ENCODE measurements at places on chromosomes 1 and 21.

- no peak for DNase-seq
These were observed 88.3 kb downstream of the SMYD3 start for GRCh38 chr1:246418565-246419312.

GRCh38 chr1:85078903-85079302, 30.6 kb upstream of the MCOLN3 start:
- peak; percentile 33 for DNase-seq

DNA sequence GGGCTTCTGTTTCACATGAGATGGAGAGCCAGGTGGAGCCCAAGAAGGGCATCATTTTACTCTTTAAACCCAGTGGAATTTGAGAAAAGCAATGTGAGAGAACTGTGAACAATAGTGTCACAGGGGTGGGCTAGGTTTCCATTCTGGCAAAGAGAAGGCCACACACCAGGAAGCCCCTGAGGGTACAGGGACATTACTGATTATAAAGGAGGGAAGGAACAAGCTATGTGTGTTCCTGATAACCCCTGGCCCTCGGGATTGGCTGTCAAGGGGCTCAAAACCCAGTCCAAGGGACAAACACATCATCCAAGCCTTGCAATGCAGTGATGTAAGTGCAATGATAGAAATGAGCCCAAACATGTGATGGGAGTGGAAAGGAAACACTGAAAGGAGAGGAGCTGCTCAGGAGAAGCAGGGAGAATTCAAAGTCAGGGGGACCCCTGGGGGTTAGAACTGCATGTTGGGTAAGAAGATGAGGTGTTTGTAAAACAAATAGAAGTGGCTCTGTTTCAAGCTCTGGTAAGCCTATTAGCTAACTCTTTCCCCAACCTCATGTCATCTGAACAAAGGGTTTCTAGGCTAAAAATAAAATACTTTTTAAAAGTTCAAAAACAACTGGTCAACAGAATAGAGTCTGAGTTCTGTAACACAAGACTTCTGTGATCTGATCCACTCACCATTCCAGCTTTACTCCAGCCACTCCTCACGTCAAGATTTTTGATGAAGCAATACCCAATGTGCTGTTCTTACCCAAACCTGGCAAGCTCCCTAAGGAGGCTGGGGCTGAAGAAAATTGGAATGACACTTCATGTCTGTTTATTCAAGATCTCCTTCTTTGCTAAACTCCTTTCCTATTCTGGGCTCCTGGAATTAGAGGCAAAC, 51.1 kb upstream of the IL12RB2 start:
- DNase-seq: no peak

- DNase-seq: no peak
These were observed at the start of gene TMEM79 for GRCh38 chr1:156284112-156284511. TMEM79 (plus strand) TSS chr1:156284325; CDS start chr1:156285227, 902 bp downstream.

- DNase-seq: no peak
These were observed 471.8 kb downstream of the KCNT2 start for GRCh38 chr1:196136396-196136795.

DNA sequence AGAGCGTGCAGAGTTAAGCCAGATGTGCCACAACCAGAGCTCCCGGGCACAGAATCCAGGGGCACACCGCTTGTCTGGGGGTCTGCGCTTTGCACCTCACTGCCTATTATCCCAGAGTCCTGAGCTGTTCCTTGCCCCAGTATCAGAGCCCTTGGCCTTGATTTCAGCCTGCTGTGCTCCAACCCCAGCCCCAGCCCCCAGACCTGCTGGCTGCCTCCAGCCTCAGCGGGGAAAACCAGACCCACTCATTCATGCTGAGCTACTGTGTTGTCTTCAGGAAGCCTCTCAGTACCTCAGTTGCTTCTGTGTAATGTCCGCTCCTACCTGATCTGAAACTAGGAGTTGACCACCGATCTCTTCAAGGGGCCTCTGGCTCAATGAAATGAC, 1.1 kb downstream of the IKBKE start:
- DNase-seq: no peak

DNA sequence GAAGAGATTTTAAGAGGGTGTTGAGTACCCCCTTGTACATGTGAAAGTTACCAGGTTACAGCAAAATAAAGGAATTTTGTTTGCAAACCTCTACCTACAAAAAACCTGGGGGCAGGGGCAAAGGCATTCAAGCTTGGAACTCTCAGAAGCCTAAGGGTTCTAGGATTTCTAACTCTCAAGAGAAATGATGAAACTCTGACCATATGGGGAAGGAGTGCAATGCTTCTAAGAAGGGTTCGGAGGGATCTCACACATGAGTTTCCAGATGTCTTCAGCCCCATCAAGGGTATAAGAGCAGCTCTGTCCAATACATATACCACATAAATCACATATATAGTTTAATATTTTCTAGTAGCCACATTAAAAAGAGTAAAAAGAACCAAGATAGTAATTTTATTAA, 7.3 kb upstream of the FCGR2A start:
- DNase-seq: no peak

GRCh38 chr1:208107425-208108212, 136.6 kb downstream of the PLXNA2 start:
- DNase-seq: peak; percentile 83

- peak; percentile 32 for DNase-seq
These were observed 28.1 kb downstream of the VANGL1 start for GRCh38 chr1:115669886-115670285.

DNA sequence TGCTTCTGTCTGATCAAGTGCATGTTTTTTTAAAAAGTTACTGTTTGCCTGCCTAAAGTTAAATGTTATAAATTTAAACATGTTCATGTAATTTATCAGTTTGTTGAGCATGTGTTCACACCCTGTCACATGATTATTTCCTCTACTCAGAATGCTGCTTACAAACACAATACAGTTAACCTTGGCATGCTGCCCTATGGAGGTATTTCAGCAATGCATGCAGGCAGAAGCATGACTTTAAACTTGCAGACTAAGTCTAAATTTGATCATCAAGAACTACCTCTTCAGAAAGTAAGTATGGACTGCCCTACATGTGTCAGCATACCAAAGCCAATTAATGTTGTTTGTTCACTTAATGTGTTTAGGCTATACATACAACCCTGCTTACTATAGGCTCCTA, 161.6 kb downstream of the LRRC40 start:
- peak; percentile 61 for DNase-seq

DNA sequence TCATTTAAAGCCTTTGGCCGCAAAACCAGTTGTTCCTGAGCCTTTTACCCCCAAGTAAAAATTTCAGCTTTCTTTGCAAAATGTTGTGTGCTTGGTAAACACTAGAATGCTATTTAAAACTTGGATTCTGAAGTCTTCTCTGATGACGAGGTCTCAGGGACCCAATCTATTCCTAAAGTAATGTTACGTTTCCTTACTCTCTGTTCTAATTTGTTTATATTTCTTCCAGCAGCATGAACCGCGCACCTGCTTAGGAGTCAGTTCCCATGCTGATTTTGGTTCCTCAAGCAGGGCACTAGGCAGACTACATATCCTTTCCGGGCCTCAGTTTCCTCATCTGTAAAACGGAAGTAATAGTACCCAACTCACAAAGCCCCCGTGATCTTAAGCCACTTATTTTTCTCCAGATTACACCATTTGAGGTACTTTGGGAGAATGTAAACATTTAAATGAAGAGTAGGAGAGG, 969 bp upstream of the ALDH4A1 start:
- no peak for DNase-seq

DNA sequence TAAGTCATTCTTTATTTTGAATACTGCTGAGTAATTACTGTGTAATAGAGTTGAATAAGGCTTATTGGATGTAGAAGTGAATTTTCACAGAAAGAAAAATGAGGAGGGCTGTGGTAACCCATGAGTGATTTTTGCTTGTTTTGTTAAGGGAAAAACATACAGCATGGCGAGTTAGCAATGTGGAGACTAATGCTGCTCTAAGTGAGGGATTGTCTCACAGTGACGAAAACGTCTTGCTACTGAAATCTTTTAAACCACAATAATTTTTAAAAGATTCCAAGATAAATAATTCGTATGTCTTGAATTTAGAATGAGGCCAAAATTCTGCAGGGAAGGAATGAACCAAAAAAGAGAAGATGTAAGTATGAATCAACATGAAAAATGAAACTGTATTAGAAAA, 16.2 kb upstream of the PLA2G4A start:
- peak; percentile 97 for DNase-seq

- no peak for DNase-seq
These were observed 5.7 kb downstream of the SLC19A1 start for GRCh38 chr21:45536301-45537081.

- no peak for DNase-seq
These were observed 19.5 kb downstream of the ETS2 start for GRCh38 chr21:38825269-38825668.

- no peak for DNase-seq
These were observed 427 bp downstream of the WNT3A start for GRCh38 chr1:228007049-228007800.

- DNase-seq: peak; percentile 29
These were observed 65.7 kb downstream of the GADD45A start for GRCh38 chr1:67750691-67751054.

DNA sequence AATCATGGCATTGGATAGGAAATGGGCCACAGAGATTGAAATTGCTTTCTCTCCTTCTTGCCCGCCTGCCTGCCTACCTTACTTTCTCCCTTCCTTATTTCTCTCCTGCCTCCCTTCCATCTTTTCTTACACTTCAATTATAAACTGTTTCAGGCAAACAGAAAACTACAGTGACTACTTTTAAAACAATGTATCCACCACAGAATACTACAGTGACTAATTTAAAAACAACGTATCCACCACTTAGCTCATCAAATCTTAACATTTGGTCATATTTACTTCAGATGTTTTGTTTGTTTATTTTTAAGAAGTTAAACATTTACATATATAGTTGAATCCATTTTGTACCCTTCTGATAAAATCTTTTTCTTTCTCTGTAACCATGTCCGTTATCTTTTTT, 54.4 kb downstream of the SNRPE start:
- DNase-seq: peak; percentile 52

DNA sequence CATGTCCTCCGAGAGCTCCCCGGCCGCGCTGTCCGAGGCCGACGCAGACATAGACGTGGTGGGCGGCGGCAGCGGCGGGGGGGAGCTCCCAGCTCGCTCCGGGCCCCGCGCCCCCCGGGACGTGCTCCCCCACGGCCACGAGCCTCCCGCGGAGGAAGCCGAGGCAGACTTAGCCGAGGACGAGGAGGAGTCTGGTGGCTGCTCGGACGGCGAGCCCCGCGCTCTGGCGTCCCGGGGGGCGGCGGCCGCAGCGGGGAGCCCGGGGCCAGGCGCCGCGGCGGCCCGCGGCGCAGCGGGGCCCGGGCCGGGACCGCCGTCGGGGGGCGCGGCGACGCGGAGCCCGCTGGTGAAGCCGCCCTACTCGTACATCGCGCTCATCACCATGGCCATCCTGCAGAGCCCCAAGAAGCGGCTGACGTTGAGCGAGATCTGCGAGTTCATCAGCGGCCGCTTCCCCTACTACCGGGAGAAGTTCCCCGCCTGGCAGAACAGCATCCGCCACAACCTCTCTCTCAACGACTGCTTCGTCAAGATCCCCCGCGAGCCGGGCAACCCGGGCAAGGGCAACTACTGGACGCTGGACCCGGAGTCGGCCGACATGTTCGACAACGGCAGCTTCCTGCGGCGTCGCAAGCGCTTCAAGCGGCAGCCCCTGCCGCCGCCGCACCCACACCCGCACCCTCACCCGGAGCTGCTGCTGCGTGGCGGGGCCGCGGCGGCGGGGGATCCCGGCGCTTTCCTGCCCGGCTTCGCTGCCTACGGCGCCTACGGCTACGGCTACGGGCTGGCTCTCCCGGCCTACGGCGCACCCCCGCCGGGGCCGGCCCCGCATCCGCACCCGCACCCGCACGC, 547 bp downstream of the FOXD2 start:
- DNase-seq: no peak

- no peak for DNase-seq
These were observed 442.0 kb upstream of the RUNX1 start for GRCh38 chr21:35491114-35491513.

- DNase-seq: no peak
These were observed 19.8 kb downstream of the SMIM12 start for GRCh38 chr1:34839526-34840305.

DNA sequence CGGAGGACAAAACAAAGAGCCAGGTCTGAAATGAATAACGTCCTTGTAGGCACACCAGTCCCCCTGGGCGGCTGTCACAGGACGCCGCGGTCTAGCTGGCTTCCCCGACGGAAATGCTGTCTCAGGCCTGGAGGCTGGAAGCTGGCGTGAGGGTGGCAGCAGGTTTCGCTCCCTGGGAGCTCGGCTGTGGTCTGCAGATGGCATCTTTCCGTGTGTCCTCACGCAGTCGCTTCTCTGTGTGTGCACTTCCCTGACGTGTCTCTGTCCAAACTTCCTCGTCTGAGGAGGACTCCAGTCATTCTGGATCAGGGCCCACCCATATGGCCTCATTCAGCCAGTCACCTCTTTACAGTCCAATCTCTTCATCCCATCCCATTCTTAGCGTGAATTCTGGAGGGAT, 14.2 kb downstream of the TNFRSF14 start:
- no peak for DNase-seq

DNA sequence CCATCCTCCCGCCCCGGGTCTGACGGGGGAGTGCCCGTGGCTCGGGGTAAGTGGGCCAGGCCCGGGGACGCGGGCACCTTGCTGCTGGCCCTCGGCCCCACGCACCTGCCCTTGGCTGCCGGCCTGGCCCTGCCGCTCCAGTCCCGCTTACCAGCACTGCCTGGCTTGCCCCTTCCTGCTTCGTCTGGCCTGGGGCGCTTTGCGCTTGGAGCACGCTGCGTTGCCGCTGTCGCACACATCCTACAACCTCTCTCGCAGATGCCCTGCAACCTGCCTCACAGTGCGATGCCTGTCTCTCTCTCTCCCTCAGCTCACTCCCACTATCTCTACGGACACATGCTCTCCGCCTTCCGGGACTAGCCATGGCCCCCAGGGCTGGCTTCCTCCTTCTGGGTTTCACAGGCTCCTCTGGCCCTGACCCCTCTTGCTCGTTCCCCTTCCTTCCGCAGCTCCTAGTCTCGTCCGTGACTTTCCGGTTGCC, 9.7 kb downstream of the MYOG start:
- DNase-seq: no peak

DNA sequence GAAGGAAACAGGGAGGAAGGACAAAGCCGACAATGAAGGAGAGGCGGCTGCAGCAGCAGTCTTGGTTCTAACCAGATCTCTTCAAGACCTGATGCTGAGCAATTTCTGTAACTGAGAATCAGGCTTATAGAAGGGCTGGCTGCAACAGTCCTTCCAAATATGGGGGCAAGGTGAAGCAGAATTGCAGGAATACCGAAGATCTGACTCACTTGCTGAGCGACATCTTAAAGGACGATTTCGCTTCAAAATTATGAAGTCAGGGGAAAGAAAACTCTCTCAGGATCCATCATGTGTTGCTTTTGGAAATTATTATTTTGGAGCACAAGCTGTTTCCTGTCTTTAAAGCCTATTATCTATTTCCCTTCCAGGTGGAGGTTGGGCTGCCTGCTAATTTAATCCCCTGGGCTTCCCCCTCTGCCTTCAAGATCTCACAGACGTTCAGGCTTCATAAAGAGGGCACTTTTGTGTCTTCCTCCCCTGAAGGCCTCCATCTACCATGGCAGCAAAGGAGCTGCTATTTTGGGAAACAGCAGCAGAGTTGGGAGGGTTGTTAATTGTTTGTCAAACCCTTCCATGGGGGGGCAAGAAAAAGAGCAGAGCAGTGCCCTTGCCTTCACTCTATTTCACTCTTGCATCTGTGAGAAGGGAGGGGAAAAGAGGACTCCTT, 10.8 kb upstream of the IER5 start:
- peak; percentile 31 for DNase-seq

- DNase-seq: no peak
These were observed 761 bp upstream of the PAX7 start for GRCh38 chr1:18629659-18630510.

GRCh38 chr1:9249534-9250410, 15.2 kb downstream of the H6PD start:
- DNase-seq: no peak

Data from astrocyte of the spinal cord (primary cell).